ENCODE measurements at places on chromosomes 2 and 18. TPM values are rescaled to one million over a fixed set of nuclear protein-coding genes. Genes with fewer than 3 reads are reported as not detected.

- no peak for DNase-seq
- H3K36me3 ChIP-seq: no peaks in the 10 kb centered on the region
- no peak overlapping the region for H3K4me3 ChIP-seq
- H3K4me1 ChIP-seq: no peaks in the 10 kb centered on the region
These were observed 309.5 kb downstream of the SATB2 start for GRCh38 chr2:199148076-199148845.

DNA sequence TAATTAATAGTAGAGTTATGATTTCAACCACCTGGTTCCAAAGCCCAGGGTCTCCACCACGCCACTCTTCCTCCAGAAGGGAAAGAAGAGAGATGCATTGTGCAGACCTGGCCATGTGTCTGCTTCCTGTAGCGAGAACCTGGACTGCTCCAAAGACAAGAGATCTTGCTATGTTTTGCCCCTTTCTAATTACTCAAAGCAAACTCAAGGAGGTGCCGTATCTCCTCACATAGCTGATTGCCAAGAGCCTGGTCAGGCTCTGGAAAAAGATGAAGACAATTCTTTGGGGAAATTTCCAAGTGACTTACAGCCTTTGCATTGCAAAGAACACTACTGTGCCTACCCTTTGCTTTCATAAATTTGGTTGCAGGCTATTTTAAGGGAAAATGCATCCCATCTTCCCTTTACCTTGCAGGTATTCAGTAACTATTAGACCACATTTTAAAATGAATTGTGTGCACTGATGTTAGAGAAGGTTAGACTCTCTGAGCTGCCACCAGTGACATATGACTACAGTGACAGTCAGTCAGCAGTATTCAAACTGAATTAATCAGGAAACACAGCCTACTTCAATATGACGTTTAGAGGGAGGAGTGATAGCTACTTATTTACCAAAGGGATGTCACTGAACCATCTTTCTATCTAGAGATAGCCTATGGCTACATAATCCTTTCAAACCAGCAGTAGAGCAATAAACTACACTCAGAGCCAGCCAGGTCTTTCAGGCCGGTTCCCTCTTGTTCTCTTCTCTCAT is 842.1 kb upstream of the FANCL start:
- no peak overlapping the region for H3K4me3 ChIP-seq
- H3K27ac ChIP-seq: no peak overlapping the region
- no peak for DNase-seq
- H3K36me3 ChIP-seq: no peaks in the 10 kb centered on the region
- H3K27me3 ChIP-seq: no peaks in the 10 kb centered on the region

DNA sequence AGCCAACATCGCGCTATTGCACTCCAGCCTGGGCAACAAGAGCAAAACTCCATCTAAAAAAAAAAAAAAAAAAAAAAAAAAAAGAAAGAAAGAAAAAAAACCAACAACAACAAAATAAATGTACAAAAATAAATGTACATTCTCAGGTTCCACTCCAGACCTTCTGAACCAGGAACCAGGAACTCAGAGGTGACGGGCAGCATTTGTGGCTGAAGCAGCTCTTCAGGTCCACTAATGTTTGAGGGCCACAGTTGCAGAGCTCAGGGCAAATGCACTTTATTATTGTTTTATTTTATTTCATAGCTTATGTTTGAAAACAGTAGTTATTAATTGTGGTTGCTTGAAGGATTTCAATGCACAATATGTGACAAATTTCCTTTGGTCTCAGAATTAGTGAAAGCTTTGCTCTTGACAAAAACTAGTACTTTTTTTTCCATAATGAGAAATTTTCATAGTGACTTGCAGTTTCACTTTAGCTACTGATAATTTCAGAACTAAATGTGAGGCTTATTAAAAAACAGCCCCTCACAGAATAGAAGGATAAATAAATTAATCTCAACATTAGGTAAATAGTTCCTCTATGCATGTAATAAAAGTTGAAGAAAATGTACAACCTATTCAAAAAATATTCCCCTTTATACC is 378.4 kb upstream of the SPHKAP start:
- H3K27ac ChIP-seq: no peak overlapping the region
- H3K36me3 ChIP-seq: no peaks in the 10 kb centered on the region
- no peaks in the 10 kb centered on the region for H3K4me1 ChIP-seq
- no peak overlapping the region for H3K4me3 ChIP-seq
- no peak for DNase-seq
- H3K27me3 ChIP-seq: no peaks in the 10 kb centered on the region

GRCh38 chr2:30371772-30372373 is 75.2 kb upstream of the LCLAT1 start:
- no peaks in the 10 kb centered on the region for H3K36me3 ChIP-seq
- no peak for DNase-seq
- H3K4me3 ChIP-seq: no peak overlapping the region
- H3K4me1 ChIP-seq: no peaks in the 10 kb centered on the region
- no peaks in the 10 kb centered on the region for H3K27me3 ChIP-seq

- H3K4me3 ChIP-seq: no peak overlapping the region
- no peak overlapping the region for H3K27ac ChIP-seq
- no peaks in the 10 kb centered on the region for H3K27me3 ChIP-seq
These were observed 4.8 kb downstream of the TGFBRAP1 start for GRCh38 chr2:105324732-105325131.

- peaks cover 3% of the 10 kb centered on the region for H3K4me1 ChIP-seq
- no peaks in the 10 kb centered on the region for H3K36me3 ChIP-seq
- H3K27ac ChIP-seq: no peak overlapping the region
- DNase-seq: no peak
- H3K4me3 ChIP-seq: no peak overlapping the region
These were observed 19.5 kb downstream of the WIPF1 start for GRCh38 chr2:174577967-174578589.

DNA sequence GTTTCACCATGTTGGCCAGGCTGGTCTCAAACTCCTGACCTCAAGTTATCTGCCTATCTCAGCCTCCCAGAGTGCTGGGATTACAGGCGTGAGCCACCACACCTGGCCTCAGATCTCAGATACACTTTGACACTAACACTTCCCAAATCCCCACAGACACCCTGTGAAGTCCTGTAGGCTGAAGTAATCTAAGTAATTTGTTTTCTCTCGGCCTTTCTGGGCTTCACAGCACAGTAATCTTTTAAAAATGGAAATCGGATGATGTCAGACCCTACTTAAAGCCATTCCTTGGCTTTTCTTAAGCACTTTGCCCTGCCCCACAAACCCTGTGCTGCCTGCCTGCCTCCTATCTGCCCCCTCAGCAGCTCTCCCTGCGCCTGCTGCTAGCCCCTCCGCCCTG is 16.2 kb downstream of the ATIC start:
- no peak for DNase-seq
- H3K36me3 ChIP-seq: peaks cover 40% of the 10 kb centered on the region
- H3K27ac ChIP-seq: no peak overlapping the region
- no peak overlapping the region for H3K4me3 ChIP-seq

DNA sequence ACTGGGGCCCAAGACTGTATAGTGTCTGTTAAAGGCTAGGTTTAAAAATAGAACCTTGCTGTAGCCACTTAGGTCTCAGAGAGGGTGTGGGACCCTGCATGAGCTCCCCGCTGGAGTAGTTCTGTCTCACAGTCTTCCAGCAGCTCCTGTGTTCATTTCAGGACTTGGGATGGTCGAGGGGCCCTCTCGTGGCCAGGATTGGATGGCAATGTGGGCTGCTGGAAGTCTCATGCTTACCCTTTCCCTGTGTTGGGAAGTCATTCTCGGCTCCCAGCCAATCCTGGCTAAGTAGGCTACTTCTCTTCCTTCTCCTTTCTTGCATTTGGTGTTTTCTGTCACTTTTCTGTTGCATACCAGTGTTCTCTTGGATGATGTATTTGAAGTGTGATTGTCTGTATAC is 284.0 kb upstream of the GCFC2 start:
- H3K27ac ChIP-seq: no peak overlapping the region
- H3K4me1 ChIP-seq: no peaks in the 10 kb centered on the region
- no peaks in the 10 kb centered on the region for H3K27me3 ChIP-seq
- no peak for DNase-seq

DNA sequence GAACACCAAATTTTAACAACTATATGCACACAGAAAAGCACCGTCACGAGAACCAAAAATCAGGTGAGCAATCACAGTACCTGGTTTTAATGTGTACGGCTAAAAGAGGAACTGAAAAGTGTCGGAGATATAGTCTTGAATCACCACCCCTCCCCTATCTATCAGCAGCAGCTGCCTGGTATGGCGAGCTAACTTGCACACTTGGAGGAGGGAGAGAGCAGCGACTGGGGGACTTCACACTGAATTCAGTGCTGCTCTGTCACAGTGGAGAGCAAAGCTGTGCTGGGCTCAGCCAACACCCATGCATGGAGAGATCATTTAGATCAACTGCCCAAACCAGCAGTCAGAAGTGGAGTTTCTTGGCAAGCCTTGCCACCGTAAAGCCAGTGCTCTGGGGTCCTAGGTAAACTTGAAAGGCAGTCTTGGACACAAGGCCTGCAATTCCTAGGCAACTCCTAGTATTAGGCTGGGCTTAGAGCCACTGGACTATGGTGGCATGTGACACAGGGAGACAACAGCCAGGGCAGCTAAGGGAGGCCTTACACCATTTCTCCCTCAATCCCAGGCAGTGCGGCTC is 89.2 kb upstream of the CD226 start:
- H3K27ac ChIP-seq: no peak overlapping the region
- peaks cover 5% of the 10 kb centered on the region for H3K36me3 ChIP-seq
- no peaks in the 10 kb centered on the region for H3K4me1 ChIP-seq
- no peaks in the 10 kb centered on the region for H3K27me3 ChIP-seq

GRCh38 chr2:207254591-207255464 is 89.1 kb upstream of the KLF7 start:
- H3K36me3 ChIP-seq: no peaks in the 10 kb centered on the region
- no peak for DNase-seq
- H3K27me3 ChIP-seq: no peaks in the 10 kb centered on the region

DNA sequence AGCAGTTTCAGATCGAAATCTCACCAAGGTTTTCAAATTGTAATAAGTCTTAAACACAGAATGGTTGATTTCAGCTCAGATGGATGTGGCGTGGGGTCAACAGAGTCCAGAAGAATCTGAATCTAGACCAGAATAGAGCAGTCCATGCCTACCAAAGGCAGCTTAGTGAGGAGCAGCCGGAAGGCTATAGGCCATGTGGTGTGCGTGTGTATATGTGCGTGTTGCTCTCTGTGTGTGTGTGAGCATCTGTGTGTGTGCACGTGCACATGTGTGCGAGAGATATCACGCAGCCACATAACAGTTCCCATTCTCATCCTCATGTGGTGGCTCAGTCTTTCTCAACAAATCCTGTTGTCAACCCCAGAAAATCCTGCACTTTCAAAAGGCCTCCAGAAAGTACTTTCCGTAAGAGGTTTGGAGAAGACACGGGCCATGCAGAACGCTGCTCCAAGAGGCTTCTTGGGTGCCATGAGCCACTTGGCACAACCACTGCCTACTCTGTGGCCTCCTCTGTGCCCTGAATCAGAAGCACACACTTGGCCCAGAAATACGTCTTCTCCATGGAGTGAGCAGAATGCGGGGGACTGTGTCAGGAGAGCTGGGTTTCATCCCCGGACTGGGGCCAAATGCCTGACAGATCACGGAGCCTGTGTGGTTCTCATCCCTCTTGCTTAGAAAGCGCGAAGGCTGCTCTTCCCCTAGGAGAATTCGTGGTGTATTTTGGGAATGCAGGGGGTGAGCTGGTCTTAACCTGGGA is 67.3 kb downstream of the ACKR3 start:
- no peak for DNase-seq
- no peaks in the 10 kb centered on the region for H3K27me3 ChIP-seq
- no peaks in the 10 kb centered on the region for H3K36me3 ChIP-seq
- H3K4me1 ChIP-seq: no peaks in the 10 kb centered on the region

DNA sequence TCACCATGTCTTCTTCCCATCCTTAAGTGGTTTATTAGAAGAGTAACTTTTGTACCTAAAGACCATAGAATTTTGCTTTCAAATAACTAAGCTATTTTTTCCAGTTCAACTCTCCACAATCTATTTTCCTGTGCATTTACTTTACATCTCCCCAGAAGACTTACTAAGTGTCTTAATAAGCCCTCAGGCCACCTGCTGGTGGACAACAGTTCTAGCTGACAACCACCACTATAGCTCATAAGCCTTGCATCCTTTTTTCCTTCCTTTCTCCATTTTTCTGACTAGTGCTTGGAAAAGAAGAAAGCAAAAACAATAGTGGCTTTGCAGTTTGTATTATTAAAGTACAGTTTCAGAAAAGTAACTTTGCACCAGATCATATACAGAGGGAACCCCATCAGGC is 149.5 kb upstream of the TMEM200C start:
- no peaks in the 10 kb centered on the region for H3K36me3 ChIP-seq
- no peaks in the 10 kb centered on the region for H3K4me1 ChIP-seq
- no peak overlapping the region for H3K4me3 ChIP-seq
- no peaks in the 10 kb centered on the region for H3K27me3 ChIP-seq
- no peak for DNase-seq

- no peaks in the 10 kb centered on the region for H3K4me1 ChIP-seq
- H3K36me3 ChIP-seq: no peaks in the 10 kb centered on the region
- H3K27ac ChIP-seq: no peak overlapping the region
- DNase-seq: no peak
- H3K27me3 ChIP-seq: no peaks in the 10 kb centered on the region
These were observed 46.8 kb upstream of the DARS1 start for GRCh38 chr2:136032192-136032591.

DNA sequence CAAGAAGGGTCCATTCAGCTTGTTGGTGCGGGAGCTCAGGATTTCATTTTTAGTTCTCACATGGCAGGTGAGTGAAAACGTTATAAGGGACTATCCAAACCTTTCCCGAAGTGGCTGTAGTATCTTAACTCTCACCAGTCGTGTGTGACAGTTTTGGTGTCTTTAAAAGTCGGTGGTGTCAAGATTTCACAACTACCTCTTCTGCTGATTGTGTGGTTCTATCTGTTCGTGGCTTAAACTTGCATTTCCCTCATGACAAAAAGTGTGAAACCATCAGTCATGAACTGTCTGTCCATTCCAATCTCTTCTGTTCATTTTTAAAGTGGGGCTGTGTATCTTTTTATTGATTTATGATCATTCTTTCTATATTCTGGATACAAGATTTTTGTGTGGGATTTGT is 3.8 kb upstream of the AQP12B start:
- H3K4me1 ChIP-seq: no peaks in the 10 kb centered on the region
- H3K36me3 ChIP-seq: no peaks in the 10 kb centered on the region
- no peak overlapping the region for H3K27ac ChIP-seq
- no peak overlapping the region for H3K4me3 ChIP-seq
- H3K27me3 ChIP-seq: no peaks in the 10 kb centered on the region
- no peak for DNase-seq

DNA sequence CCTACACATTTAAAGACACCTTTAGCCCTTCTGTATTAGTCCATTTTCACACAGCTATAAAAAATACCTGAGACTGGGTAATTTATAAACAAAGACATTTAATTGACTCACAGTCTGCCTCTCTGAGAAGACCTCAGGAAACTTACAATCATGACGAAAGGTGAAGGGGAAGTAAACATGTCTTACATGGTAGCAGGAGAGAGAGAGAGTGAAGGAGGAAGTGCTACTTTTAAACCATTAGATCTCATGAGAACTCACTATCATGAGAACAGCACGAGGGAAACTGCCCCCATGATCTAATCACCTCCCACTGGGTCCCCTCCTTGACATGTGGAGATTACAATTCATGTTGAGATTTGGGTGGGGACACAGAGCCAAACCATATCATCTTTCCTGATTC is 946.6 kb downstream of the SLC4A3 start:
- H3K4me3 ChIP-seq: no peak overlapping the region
- no peak overlapping the region for H3K27ac ChIP-seq
- no peak for DNase-seq
- H3K36me3 ChIP-seq: no peaks in the 10 kb centered on the region

The UNC80 gene
- polyA plus RNA-seq: 0.02 TPM

The IL18R1 gene
- polyA plus RNA-seq: 7.0 TPM

The COL4A3 gene
- 0.24 TPM for polyA plus RNA-seq

The LMAN2L gene
- 6.4 TPM for polyA plus RNA-seq

The SIX2 gene
- polyA plus RNA-seq: not detected

The AFG3L2 gene
- polyA plus RNA-seq: 25.0 TPM

The RNF152 gene
- 10.1 TPM for polyA plus RNA-seq

The DYNAP gene
- polyA plus RNA-seq: not detected

The TMEM200C gene
- polyA plus RNA-seq: 0.08 TPM

Data from liver (tissue), 10 donors.